Stimulated activated CD8-positive, alpha-beta memory T cell treated with anti-CD3 and anti-CD28 coated beads, Interleukin-7, amount 100 ng/mL, for 48 hours (primary cell): ENCODE measurements at places on chromosomes 6 and 20.

DNA sequence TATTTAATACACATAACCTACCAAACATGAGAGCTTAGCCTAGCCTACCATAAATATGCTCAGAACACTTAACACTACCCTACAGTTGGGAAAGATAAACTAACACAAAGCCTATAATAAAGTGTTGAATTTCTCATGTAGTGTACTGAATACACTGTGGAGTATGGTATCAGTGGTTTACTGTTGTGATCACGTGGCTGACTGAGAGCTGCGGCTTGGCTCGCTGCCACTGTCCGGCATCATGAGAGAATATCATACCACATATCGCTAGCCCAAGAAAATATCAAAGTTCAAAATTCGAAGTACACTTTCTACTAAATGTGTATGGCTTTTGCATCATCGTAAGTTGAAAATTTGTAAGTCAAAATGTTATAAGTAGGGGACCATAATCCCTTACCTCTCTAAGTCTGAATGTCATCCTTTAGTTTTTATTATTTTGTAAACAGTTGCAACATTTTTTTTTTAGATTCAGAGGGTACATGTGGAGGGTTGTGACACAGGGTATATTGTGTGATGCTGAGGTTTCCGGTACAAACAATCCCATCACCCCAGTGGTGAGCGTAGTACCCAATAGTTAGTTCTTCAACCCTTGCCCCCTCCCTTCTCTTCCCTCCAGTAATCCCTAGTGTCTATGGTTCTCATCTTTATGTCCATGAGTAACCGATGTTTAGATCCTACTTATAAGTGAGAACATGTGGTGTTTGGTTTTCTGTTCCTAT is 14.6 kb upstream of the TAAR1 start:
- no peak for DNase-seq

GRCh38 chr6:116010790-116011401 is 49.8 kb downstream of the FRK start:
- DNase-seq, result no peak

DNA sequence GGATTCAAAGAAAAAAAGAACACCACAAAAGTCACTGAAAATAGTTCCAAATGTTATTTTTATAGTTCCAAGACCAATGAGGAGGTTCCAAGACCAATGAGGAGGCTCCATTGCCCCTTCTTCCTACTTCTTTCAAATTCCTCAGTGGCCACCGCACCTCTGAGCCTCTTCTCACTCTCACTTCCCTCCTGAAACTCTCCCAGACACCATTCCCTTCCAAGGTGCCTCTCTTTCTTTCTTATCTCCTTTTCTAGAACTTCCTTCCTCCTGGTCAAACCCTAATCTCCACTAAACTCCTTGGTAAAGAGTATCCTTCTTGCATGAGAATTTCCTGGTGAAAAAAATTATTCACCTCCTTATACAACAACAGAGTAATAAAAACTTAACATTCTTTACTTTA is 20.4 kb upstream of the MCUR1 start:
- no peak for DNase-seq

DNA sequence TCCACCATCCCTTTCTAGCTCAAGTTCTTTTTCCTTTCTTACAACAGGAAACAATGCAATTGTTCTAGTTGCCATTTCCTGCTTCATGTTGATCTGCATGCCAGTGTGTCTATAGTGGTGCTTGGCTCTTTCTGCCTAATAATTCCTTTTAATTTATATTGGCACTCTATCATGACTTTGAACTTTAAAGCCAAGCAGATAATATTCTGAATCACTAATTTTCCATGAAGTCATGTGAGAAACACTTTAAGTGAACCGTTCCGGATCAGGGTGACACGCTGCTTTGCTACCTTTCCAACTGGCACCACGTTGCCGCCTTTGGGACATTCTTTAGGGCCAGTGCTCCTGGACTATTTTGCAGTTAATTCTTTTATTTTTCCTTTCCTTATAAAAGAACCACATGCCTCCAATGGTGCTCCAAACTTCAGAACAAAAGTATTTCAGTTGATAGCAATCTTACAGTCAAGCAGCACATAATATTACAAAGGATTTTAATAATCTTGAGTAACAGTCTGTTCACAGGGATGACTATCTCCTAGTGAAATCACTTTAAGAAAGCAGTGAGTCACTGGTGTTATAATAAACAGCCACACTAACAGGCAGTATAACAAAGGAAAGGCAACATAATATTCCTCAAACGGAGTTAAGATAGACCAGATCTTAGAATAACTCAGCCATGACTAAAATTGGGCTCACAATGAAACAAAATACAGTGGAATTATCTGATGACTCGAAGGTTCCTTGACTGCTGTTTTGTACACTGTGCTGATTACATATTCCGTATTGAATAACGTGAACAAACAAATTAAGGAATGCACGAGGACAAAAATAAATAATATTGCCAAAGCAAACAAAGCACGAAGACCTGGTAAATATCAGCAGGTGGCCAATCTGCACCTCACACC is 19.0 kb upstream of the BLOC1S5 start:
- no peak for DNase-seq

- peak; percentile 67 for DNase-seq
Measured at GRCh38 chr6:125904871-125905270, 51.7 kb upstream of the HINT3 start.

DNA sequence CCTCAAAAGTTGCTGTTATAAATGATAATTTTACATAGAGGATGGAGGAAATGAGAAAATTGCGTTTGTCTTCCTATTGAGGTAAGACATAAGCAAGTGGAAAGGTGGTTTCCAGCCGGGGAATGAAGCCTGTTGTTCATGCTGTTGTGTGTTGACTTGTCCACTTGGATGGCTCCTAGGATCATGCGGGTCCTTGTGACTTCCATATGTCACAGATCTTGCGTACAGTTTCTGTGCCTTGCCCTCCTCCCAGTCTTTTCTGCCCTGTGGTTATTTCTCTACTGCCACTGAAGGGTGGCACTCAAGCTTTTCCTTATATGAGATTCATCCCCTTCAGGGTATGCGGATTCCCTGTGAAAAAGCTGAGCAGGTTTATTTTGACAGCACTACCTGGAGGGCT is 116.6 kb downstream of the CARMIL1 start:
- DNase-seq, result no peak

GRCh38 chr20:17823409-17824144 is 123.8 kb downstream of the BANF2 start:
- no peak for DNase-seq

DNA sequence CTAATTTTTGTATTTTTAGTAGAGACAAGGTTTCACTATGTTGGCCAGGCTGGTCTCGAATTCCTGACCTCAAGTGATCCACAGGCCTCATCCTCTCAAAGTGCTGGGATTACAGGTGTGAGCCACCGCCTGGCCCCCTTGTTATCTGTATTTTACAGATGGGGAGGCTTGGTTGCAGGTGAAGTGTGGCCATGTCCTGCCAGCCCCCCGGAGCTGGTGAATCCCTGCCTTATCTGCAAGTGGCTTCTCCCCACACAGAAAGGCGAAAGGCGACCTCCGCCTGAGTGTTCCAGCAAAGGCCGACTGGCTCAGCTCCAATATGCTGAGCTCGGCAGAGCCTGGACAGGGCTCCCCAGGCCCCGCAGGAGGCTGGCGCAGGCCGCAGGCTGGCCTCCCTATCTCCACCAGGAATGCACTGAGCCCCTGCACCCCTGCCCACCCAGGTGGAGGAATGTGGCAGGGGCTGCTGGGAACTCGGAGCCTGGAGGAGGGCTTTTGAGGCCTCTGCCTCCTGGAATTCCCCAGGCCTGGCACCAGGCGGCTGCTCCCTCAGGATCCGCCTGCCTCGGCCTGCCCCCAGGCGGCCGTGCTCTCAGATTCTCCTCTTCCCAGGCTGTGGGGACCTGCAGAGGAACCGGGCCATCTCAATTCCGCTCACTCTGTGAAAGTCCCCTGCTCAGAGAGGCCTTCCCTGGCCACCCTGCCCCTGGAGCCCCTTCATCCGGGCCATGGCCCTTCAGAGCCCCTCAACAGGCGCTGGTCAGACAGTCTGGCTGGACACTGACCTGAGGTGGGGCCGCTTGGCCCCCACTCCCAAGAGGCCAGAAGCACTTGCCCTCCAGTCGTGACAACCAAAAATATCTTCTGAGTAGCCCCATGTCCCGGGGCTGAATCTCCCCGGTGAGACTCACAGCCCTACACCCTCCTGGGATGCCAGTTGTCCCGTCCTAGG is 9.3 kb upstream of the LAMA5 start:
- no peak for DNase-seq

DNA sequence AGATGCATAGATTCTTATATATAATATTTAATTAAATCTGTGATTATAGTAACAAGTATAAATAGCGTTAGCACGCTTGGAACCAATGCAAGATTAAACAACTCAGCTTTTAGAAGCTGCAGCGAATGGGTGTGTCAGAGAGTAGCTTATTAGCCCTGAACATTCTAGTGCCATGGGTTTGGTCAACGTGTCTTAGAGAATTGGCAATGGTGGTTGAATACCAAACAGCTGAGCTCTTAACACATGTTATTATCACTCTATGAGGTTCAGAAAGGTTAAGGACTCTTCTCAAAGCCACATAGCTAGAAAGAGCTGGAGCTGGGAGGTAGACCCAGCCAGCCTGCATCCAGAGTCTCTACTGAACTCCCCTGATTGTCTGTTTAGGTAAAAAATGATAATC is 284.2 kb upstream of the CHD6 start:
- no peak for DNase-seq

GRCh38 chr6:12029979-12030737 is 18.0 kb downstream of the HIVEP1 start:
- DNase-seq, result no peak

DNA sequence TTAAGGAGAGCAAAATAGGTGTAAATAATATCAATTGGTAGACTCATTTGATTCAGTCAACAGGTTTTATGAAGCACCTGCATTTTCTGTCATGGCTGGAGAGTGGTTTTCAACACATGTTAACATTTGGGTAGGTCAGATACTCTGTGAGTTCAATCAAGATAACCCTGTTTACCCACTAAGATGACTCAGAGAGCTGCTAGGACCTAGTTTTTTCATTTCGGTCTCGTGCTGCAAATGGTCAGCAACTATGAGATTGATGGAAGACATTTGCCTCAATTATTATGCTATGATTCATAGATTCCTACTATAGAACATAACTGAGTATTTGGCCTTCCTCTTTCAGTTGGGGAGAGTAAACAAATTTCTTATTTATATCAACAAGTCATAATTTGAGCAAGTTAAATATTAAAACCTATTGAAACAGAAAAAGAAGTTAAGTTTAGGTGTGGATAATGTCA is 391.4 kb upstream of the CITED2 start:
- no peak for DNase-seq

GRCh38 chr20:19654921-19655320 is 103.1 kb upstream of the RIN2 start:
- no peak for DNase-seq

DNA sequence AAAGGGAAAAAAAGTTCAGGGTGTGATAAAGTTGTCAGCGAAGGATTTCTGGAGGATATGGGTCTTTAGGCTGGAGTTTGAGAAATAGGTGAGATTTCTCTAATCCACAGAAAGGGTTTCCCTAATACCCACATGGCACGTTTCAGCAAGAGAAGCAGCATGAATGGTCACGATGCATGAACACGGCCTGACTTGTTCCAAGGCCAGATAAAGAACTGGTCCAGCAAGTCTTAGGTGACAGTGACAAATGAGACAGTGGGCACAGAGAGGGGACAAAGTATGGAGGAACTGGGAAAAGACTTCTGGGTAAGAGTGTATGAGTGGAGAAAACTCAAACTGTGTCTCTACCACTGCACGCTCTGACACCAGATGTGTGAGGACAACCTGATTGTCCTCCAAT is 262.0 kb upstream of the FOXQ1 start:
- no peak for DNase-seq

GRCh38 chr6:159065759-159066329 is 21.1 kb upstream of the TAGAP start:
- no peak for DNase-seq

- DNase-seq, result no peak
Measured at GRCh38 chr20:24934101-24934661, 14.9 kb upstream of the CST7 start.

- DNase-seq, result no peak
Measured at GRCh38 chr6:41013466-41014153, 25.4 kb downstream of the UNC5CL start.
